ENCODE measurements at places on chromosomes 1 and 21.
A peak's percentile ranks its signal among the peaks of the same experiment; 100 is the strongest.

GRCh38 chr1:40802742-40803113, 19.1 kb downstream of the KCNQ4 start:
- no peak for DNase-seq

DNA sequence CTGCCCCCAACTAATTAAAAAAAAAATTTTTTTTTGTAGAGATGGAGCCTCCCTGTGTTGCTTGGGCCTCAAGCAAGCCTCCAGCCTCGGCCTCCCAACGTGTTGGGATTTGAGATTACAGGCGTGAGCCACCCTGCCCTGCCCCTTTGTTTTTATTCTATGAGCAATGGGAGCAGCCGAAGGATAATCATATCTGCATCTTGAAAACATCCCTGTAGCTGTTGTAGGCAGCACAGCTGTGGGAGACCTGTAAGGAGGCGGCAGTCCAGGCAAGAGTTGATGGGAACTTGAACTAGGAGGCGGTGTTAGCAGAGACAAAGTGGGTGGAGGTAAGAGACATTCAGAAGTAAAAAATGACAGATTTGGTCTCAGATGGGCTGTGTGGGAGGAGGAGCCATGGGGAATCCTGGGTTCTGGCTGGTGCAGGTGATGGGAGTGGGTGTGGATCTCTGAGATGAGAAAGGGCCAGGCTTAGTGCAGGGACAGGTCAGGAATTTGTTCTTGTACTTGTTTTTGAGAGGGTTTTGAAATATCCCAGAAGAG, 31.3 kb downstream of the STUM start:
- no peak for DNase-seq

DNA sequence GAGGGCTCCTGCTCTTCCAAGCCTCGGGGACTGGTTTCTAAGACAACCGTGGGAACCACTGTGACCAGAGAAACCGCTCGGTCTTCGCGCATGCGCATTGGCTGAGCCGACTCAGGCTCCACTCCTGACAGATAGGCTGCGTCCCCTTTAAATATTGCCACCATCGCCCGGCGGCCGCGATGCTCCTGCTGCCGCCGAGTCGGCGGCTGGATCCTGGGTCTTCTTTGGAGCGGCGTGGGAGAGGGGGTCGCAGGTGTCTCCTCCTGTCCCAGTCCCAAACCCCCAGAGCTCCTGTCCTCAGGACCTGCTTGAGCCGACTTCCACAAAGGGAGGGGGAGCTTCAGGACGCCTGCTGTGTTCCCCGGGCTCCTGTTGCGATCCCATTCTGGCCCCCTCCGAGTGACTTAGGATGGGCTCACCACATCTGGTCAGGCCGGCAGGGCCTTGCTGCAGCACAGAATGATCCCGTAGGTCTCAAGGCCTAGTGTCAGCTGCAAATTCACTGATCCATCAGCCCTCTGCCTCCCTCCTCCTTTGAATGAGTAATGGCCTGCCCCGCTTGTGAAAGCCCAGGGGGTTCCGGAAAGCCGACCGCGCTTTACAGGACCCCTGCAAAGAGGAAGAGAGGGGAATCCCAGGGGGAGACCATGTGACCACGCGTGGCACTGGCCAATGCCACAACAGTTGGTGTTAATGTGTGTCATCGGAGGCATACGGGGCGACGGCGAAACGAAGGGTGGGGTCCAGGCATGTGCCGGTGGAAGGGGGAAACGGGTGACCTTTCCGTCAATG, 683.2 kb upstream of the TPTE start:
- DNase-seq = no peak

DNA sequence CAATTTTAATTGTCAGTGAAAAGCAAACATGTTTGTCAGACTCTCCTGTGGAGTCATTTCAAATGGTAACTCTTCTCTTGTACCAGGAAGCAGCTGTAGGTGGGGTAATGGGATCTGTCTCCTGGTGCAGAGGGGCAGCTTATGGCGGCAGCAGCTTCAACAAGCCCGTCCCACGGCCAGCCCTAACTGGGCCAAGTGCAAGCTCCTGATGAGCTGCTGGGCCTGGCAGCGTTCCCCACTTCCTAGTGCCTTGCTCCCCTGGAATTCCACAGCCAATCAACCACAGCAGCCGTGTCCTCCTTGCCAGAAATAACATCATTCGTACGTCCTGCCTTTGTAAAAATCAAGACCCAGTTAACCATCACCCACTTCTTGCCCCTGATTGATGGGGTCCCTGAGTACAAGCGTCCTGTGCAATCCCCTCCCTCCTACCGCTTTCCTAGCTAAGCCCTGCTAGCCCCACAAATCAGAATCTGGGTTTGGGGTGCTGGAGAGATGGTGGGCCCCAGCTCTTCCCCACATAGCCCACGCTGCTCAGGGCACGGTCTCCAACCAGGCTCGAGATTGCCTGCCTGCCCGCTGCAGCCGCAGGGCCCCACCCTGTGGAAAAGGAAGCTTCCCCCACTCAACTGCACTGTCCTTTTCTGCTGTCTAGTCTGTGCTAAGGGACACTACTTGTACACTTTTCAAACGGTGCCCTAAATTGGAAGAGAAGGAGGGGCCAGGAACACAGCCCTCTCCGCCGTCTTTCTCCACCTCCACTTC, 61.2 kb downstream of the TOR1AIP2 start:
- no peak for DNase-seq

DNA sequence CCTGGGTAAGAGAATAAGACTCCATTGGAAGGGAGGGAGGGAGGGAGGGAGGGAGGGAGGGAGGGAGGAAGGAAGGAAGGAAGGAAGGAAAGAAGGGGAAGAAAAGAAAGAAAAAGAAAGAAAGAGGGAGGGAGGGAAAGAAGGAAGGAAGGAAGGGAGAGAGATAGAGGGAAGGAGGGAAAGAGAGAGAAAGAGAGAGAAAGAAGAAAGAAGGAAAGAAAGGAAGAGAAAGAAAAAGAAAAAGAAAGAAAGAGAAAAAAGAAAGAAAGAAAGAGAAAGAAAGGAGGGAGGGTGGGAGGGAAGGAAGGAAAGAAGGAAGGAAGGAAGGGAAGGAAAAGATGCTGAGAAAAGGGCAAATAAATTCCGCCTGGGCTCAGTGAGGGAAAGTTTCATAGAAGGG, 74.7 kb upstream of the IFNAR2 start:
- DNase-seq = no peak

DNA sequence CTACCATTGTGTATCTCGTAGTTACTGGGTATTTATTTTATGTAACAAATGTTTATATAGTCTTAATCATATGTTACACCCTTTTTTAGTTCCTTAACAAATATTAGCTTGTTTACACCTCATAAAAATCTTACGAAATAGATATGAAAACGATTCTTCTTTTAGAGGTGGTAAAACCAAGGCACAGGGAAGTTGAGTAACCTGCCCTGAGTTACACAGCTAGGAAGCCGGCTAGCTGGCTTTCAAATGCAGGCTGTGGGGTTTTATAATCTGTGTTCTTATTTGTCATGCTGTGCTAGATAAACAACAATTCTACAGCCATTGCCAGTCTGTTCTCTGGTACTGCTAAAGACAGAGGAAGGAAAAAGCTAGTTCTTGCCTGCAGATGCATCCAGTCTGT, 109.6 kb downstream of the NOS1AP start:
- DNase-seq = no peak

GRCh38 chr1:145877923-145878486, 7.7 kb downstream of the ANKRD35 start:
- DNase-seq = no peak

DNA sequence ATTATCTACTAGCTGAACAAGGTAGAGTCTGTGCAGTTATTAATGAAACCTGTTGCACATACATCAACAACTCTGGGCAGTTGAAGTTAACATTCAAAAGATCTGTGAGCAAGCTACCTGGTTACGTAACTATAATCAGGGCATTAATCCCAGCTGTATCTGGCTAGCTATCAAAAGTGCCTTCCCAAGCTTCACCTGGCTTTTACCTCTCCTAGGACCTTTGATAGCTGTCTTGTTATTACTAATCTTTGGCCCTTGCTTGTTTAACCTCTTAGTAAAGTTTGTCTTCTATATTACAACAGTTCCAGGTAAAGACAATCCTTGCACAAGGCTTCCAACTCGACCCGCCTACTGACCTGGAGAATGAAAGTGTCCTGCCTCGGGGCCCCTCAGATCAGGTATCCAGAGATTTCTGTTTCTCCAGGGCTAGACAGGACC, 29.6 kb upstream of the SLC6A9 start:
- DNase-seq = no peak

DNA sequence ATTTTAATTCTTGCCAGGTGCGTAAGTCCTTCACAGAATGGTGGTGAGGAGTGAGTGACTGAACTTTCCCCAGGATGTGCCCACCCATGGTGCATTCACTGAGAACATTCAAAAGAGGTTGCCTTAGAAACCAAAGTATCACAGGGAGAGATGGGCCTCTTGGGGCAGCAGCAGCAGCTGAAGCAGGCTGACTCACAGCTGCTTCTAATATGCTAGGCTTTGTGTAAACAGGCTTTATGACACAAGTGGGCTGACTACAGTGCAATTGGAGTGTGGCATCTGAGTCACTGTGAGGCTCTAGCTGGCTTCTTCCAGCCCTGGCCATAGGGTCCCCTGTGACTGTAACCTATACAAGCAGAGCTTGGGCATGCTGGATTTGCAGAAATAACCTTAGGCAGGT, 12.6 kb downstream of the PIGP start:
- no peak for DNase-seq

- DNase-seq = no peak
Measured at GRCh38 chr1:53727461-53728092, 11.4 kb downstream of the GLIS1 start.

GRCh38 chr1:5379176-5379759, 613.0 kb downstream of the NPHP4 start:
- DNase-seq = no peak

DNA sequence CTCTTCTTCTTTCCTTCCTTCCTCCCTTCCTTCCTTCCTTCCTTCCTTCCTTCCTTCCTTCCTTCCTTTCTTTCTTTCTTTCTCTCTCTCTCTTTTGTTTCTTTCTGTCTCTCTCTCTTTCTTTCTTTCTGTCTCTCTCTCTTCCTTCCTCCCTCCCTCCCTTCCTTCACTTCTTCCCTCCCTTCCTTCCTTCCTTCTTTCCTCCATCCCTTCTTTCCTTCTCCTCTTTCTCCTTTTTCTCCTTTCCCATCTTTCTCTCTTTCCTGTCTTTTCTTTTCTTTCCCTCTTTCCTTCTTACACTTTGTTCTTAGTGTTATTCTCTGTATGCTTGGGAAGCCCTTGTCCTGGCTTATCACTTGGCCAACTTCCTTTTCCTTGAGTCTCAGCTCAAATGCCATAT, 72.5 kb upstream of the MPC2 start:
- no peak for DNase-seq

DNA sequence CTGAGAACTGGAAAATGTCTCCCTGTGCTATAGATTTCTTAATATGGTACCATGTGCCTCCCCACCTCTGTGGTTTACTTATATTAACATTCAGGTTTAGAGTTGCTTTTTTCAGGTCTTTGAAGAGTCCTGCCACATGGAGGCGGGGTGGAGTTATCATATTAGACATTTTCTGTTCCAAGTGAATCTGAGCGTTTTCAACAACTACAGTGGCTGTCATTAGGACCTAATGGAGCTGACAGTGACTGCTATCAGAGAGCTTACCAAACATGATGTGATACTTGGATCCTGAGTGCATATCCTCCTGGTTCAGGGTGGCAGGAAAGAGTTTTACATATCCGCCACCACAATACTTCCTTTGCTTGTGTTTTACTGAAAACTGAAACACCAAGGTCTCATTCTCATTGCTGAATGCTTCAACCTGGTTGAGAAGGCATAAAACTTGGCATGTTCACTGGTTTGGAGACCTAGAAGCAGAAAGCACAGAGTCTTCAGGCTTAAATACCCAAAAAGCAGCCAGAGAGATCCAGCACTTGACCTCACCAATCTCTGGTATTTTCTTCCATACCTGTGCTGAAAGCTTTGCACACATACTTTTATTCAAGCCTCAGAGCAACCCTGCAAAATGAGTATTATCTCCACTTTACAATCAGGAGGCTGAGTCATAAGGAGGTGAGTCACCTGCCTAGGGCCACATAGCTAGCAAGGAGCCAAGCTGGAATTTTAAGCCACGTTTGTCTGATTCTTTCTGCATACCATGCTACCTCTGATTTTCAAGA, 47.4 kb upstream of the OSBPL9 start:
- no peak for DNase-seq

- DNase-seq = no peak
Measured at GRCh38 chr1:67939186-67939743, 106.0 kb upstream of the GNG12 start.

DNA sequence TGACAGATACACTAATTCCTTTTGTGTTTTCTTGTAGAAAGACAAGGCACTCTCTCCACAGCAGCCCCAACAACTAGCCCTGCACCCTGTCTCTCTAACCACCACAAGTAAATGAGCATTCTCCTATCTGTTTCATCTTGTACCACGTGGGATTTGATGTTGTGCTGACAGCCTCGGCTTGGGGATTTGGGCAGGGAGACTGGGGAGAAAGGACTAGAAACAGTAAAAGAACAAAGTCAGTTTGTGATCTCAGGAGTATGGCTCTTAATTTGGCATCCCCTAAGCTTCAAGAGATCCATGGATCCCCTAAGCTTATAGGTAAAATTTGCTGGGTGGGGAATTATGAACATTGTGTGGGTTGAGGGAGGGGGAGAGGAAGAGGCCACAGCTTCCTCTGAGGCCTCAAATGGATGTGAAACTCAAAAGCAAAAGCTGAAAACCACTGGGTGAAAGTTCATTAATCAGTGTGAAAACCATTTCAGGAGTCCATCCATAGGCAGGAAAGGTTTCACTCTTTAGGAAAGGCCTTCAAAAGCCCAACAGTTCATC, 3.1 kb downstream of the C1orf162 start:
- DNase-seq = peak; percentile 56

DNA sequence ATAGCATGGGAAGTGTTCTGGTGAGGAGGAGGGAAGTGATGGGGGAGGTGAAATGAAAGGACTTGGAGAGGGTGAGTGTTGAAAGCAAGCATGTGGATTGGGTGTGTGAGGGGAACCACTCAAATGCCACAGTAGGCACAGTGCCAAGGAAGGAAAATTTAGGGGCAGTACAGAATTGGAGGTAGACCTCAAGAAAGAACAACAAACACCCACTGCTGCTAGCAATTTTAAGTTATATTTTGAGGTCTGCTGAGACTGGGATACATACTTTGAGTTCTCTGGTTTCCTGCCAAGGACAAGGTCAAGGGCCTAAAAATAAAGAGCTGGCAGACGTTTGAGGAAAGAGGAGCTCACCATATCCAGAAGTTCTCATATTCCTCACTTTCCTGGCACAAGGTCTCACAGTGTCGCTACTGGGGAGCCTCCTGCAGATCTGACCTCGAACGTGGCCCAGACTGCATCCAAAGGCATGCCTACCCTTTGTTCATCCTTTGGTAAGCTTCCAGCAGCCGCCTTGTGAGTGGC, 104.0 kb downstream of the BRINP2 start:
- DNase-seq = no peak
